C1 segment of cervical spinal cord (tissue), 14 donors: ENCODE measurements at places on chromosomes 7 and 10.
A peak's percentile ranks its signal among the peaks of the same experiment; 100 is the strongest.

GRCh38 chr10:97805096-97805884 lies 33.5 kb upstream of the SFRP5 start:
- DNase-seq: no peak

GRCh38 chr7:85262891-85263290 lies 76.0 kb upstream of the SEMA3D start:
- DNase-seq: no peak

DNA sequence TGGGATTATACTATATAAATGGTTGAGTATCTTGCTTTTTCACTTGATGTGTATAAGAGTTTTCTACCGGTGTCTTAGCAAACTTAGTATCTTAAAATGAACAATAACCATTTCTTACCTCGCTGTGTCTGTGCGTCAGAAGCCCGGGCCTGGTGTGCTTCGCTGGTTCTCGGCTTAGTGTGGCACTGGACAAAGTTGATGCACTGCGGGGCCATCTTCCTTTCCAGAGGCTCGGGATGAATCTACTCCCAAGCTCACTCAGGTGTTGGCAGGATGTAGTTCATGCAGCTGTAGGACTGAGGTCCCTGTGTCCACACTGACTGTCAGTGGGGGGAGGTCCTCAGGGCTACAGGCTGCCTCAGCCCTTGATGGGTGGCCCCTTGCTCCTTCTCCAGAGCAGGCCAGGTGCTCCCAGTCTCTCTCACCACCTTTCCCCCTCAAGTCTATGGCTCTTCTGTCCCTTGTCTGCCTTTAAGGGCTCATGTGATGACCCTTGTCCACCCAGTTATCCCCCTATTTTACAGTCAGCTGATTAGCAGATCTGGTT lies 227.8 kb downstream of the GLRX3 start:
- no peak for DNase-seq

- no peak for DNase-seq
Observed at GRCh38 chr10:130834170-130834569, 477.4 kb downstream of the TCERG1L start.

- no peak for DNase-seq
Observed at GRCh38 chr10:46226232-46226631, 60.6 kb upstream of the ANTXRL start.

GRCh38 chr7:151080067-151080521 lies 515 bp downstream of the FASTK start:
- DNase-seq: peak; percentile 52

DNA sequence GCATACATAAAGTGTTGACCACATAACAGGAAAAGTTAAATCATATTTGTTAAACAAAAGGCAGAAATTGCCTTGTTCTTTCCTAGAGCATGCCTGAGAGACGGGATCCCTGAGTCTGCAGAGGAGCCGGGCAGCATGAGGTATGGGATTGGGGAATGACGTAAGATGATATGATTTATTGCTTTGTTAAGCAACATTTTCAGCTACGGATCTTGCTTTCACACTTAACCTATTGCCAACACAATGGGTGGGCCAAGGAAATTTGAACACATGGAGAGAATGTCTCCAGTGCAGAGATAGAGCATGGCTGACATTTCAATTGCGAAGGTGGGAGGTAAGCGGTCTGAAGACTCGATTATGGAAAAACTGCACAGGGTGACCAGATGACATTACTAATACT lies 76.7 kb downstream of the EMX2 start:
- no peak for DNase-seq

DNA sequence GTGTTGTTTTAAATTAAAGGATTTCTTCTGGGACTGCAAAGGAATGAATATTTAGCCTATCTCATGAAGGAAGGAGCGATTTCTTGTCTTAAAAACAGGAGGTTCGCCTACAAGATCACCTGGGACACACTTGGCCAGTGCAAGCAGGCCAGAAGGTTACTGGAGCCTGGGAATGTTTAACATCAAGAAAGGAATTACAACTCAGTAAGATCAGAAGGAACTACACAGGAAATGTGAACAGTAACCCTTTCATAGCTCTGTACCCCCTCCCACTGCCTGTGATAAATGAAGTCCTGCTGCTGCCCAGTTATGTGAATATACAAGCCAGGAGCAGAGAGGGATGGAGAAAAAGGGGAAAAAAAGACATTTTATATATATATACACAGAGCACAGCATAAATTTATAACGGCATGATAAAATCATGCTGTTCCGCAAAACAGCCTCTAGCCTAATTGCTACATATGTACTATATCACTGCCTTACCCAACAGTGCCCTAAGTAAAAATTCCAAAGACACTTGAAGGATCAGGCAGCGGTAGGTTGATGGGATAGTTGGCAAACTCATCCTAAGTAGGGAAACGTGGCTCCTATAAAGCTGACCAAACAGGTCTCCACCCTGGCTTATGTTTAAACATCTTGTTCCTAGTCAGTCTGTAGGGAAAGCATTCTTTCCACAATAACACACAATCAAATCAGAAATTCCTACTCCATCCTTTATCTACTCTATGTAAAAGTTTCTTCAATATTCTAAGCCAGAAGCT lies 63.8 kb downstream of the ZNF438 start:
- no peak for DNase-seq

- DNase-seq: no peak
Observed at GRCh38 chr10:61643316-61643751, 19.4 kb upstream of the CABCOCO1 start.

DNA sequence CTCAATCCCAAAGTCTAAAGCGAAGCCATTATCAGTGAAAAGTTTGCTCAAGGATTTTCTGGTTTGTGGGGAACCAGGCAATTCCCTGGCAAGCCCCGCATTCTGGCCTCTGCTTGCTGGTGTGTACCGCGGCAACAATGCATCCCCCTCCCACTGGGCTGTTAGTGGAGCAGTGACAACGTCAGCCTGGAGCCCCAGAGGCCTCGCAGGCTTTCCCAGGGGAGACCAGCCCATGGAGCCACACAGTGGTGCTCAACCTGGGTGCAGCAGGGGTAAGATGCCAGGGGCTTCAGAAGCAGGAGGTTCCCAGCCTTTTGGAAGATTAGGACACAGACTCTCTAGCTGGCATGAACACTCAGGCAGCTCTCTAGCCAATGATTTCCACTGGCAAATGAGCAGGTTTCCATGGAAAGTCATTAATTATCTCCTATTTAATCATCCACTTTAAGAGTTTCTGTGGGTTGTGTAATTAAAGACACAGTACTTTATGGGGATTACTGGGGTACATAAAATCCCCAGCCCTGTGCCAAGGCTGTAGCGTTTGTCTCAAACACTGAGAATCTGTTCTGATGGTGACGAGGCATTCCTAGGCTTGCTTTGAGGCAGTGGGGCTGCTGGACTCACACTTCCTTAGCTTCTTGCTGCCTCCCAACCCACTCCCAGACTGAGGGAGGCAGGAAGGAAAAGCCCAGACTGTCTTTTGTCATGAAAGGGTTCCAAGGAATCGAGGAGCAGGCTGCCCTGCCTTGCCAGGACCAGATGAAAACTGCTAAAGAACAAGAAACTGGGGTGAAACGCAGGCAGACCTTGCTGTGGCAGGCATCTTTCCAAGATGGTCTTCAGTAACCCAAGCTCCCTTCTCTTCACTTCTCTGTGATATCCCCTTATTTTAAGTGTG lies 411.9 kb upstream of the SHH start:
- DNase-seq: no peak

DNA sequence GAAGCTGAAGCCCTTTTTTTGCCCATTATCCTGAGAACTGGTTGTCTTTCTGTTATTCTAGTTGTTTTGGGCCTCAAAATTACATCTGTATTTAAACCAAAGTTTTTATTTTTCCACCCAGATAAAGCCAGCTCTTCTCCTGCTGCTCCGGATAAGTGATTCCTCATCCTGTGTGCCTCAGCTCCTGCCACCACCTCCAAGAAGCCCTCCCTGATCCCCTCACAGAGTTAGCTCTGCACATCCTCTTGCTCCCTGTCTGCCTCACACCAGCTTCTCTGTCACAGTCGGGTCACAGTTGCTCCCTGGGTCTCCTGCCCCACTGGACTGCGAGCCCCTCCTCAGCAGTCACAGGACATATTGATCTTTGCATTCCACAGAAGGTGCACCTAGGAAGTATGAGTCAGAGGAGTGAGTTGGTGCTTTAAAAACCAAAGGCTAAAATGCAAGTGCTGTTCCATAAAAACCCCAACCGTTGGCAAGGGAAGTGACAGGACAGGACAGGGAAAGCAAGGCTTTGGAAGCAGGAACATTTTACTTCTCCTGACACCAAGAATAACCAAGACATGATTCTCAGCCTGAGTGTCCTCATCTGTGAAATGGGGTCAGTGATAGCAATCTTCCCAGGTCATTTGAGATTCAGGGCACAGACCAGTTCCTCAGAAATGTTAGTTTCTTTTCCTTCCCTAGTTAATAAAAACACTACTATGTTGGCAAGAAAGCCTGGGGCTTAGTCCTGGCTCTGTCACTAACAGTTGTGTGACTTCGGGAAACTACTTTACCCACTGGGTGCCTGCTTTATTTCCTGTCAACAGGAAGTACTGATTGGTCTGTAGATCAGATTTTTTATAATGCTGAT lies 36.5 kb upstream of the EEPD1 start:
- no peak for DNase-seq

GRCh38 chr7:158123214-158123613 lies 464.4 kb downstream of the PTPRN2 start:
- no peak for DNase-seq

DNA sequence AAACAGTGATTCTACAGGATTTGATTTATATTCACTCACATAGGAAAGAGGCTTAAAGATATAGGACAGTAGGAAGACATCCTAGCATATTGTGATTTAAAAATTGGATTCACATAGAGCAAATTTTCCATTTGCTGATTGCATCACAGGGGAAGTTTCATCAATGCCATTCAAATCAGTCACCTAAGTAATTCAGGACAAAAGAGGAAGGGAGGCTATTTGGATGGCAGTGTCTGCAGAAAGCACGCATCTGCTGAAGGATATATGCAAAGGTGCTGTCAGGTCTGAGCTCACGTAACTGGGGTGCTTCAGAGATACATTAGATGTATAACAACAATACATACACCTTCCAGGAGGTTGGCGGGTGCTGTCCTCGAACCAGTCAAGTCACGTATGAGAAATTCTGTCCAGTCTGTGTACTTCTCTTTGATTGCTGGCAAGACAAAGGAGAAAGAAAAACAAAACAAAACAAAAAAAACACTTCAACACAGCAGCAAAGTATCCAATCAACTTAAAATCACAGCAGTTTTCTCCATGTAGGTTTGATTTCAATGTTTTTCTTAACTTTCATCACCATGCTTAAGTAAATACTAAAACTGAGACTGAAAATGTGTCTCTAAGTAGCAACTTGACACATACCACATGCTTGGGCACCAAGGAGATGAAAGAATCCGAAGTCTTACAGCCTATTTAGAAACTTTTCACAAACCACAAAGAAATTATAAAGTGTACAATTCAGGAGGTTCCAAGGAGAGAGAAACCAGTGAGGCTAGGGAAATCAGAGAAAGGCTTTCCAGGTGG lies 125.1 kb downstream of the SFMBT2 start:
- no peak for DNase-seq

DNA sequence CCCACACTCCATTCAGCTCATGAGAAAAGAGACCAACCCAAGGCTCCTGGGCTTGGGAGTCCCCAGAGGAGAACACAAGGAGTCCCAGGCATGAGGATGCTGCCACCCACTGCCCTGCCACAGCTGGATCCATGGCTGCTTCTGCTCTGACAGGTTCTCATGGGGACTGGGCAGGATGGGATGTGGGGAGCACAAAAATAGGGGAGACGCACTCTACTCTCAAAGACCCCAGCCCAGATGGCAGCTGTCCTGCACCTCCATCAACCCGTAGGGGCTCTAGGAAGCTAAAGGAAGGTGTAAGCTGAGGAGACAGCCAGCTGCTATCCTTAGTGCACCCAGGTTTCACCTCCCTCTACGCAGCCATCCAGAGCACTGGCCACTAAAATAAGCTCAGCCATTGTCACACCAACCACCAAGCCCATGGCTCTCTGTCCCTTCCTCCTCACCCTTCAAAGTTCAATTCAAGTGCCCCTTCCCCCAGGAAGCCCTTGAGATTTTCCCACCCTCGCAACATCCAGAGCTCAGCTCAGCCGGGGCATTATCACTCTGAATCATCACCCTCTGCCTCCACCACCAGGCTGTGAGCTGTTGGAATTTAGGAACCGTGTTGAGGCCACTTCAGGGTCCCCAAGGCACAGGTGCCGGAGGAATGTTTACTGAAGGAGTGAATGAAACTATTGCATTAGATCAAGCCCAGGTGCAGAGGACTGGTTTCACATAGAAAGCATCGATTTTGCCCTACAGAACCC lies 142.1 kb downstream of the GRID1 start:
- DNase-seq: no peak

- no peak for DNase-seq
Observed at GRCh38 chr7:15567652-15568051, 5.8 kb upstream of the AGMO start.

- no peak for DNase-seq
Observed at GRCh38 chr10:117431160-117431559, 55.9 kb upstream of the PDZD8 start.

DNA sequence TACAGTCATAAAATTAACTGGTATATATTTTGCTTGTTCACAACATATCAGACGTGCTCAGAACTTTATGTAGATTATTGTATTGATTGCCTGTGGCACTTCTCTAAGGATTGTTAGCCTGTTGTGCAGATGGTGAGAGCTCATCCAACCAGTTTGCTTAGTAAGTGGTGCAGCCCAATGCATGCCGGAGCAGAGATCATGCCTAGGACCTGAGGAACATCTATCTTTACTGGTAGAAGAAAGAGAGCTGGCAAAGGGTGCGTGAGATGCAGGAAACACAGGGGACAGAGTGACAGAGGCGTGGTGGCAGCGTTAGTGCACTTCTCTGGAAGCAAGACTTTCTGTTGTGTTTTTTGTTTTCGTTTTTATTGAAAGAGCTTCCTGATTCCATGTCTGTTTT lies 35.9 kb downstream of the CCM2 start:
- no peak for DNase-seq

DNA sequence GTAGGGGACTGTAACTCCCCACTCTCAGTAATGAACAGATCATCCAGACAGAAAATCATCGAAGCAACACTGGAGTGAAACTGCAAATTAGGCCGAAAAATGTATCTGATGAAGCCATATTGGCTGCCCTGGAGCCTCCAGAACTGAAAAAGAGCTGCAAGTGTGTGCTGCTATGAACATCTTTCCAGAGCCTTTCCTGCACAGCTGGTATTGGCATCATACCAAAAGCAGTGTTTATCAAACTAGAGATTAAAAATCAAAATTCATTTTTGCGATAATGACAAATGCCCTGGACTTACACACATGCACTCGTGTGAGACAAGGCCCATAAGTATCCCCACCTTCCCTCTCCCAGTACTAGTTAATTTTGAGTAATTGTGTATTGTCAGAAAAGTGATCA lies 6.8 kb upstream of the CLDN12 start:
- no peak for DNase-seq

DNA sequence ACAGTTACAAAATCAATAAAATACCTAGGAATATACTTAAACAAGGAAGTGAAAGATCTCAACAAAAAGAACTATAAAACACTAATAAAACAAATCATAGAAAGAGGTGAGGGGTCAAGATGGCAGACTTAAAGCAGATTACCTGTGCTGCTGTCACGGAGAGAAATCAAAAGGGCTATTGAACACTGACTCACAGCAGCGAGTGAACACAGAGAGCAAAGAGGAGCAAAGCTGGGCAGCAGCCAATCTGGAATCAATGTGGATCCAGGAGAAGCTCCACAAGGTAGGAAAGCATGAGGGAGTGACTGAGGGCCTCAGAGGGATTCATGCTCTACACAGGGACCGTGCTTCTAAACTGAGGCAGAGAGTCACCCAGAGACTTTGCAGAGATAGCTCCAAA lies 562.0 kb upstream of the SEMA3D start:
- no peak for DNase-seq
